ENCODE measurements at places on chromosomes 11 and 22.

DNA sequence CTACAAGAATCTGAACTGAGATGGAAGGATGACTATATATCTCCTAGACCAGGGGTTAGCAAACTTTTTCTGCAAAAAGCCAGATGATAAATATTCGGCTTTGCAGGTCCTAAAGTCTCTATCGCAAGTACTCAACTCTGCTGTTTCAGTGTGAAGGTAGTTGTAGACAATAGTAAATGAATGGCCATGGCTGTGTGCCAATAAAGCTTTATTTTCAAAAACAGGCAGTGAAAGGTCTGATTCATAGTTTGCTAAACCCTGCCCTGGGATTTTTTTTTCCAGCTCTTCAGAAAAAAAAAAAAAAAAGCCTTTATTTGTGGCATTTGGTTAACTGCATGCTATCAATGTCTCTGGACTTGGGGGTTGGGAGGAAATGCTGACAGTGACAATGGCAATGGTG, 37.5 kb downstream of the FAM227A start:
- no peak for DNase-seq

GRCh38 chr22:26481112-26481693, 2.4 kb downstream of the HPS4 start:
- no peak for DNase-seq

GRCh38 chr22:36616682-36617081, 86.9 kb downstream of the CACNG2 start:
- DNase-seq = no peak

GRCh38 chr11:43212279-43212678, 99.5 kb upstream of the API5 start:
- no peak for DNase-seq

DNA sequence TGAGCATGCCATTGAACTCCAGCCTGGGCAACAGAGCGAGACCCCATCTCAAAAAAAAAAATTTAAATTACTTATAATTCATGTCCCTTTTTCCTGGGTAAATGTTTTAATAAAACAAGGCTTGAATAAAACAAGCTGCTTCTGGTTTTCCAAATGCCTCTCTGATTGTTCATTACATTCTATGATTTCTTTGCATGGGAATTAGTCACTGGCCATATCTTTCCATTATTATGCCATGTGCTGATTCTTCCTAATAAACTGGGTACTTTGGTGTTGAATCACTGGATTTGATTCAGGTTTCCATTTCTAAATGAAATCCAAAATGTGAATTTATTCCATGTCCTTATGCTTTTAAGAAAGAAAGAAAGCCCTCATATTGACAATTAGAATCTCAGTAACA, 42.6 kb downstream of the ZNF215 start:
- no peak for DNase-seq

DNA sequence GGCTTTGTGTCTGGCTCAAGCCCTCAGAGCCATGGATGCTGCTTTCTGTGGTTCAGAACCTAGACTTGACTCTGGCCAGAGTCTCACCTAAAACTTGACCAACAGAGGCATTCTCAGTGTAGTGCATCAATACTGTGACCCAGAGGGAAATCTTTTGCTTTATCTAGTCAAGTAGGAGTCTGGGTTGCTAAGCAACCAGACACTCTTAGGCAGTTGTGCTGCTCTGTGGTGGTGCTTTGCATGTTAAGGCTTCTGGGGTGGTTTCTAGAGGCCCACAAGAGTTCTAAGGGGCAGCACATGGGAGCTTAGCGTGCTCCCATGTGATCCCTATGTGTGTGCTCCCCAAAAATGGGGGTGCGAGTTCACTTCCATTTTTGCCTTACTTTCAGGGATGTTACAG, 224.6 kb upstream of the PLET1 start:
- DNase-seq = no peak

GRCh38 chr11:97123237-97123636, 733.4 kb downstream of the JRKL start:
- DNase-seq = no peak

GRCh38 chr11:69554849-69555248, 73.4 kb downstream of the LINC01488 start:
- no peak for DNase-seq

GRCh38 chr11:115134926-115135325, 369.3 kb downstream of the CADM1 start:
- DNase-seq = no peak

DNA sequence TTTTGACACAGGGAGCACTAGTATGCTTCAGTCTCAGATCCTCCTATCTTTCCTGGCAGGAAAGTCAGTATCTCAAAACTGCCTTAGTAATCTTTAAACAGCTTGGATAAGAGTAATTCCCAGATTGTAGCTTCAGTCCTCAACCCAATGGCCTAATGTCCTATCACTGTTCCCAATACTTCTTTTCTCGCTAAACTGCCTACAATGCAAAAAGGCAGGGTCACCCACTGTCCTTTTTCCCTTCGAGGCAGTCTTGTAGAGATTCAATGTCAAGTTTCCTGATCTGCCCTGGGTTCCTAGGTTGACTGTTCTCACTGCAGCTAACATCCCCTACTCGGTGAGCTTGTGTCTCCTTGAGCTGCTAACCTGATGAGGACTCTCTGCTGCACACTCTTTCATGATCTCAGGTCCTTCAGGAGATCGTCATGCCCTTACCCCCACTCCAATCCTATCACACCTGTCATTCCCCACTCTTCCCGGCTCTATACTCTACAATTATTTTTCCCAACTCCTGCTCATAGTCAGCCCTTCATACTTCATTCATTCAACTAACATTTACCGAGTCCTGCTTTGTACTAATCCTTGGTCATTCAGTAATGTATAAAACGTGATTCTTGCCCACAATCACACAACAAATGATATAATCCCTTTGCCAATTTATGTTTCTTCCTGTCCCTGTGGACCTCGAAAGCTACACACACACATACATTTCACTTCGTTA, 904 bp downstream of the C2CD3 start:
- no peak for DNase-seq

DNA sequence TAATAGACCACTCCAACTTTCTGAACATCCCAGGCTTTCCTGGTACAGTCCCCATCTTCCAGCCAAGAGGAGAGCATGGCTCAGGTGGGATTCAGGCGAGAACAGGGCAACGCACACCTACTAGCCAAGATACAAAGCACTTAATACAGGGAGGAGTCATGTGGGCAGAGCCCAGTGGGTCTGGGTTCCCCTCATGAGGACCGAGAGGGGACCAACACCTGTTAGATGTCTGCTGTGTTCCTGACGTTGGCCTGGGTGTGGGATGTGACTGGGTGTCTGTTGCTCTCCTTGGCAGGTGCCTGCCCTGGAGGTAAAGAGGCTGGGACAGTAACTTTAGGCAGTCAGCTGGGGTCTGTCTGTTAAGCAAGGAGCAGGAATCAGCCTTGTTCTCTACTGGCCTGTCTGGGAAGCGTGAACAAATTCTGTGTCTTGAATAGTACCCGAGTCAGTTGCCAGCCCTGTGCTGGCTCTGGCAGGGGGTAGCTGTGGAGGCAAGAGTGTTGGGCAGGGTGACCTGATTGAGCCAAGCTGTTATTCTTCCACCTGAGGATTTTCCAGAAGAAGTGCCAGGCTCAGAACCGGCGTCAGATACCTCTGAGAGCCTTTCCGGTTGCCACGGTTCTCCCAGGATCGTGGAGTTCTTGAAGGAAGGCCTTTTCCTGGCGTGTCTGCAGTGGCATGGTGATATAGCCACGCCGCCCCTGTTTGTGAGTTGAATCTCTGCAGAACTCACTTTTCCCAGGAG, 56.3 kb downstream of the BCR start:
- DNase-seq = no peak

All from fibroblast of villous mesenchyme (primary cell).